NT2/D1 (cell line): ENCODE measurements at places on chromosomes 12 and 14.
A peak's percentile ranks its signal among the peaks of the same experiment; 100 is the strongest.

- DNase-seq, result no peak
Observed at GRCh38 chr12:62045211-62045610, 215.0 kb upstream of the USP15 start.

DNA sequence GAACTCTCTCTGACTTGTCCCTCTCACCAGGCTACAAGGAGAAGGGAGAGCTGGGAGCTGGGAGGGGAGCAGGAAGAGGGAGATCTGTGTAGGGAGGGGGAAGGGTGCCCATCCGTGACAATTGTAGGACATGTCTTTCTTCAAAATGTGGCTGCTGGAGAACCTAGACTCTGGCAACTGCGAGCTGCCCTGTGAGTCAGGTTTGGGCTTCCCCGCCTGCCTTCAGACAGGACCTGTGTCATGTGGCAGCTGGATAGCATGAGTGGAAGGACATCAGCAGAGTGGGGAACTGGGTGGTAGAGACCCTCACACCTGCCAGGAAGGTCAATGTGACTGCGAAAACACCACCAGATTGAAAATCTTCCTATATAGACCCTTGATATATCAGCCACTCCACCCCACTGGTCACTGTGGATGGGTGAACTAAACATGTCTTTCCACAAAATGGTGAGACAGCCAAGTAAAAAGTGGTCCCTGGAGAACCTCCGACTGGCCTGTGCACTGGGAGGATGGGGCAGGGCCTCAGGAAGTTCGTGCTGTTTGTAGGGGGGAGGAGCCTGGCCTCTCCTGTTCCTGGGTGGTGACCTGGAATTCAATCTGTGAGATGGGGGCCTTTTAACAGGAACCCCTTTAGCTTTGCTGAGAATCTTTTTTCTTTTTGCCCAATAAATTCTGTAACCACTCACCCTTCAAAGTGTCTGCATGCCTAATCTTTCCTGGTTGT lies 62.2 kb upstream of the CAPRIN2 start:
- no peak for DNase-seq

GRCh38 chr12:45893240-45893639 lies 97.1 kb downstream of the SCAF11 start:
- peak; percentile 40 for DNase-seq

- DNase-seq, result peak; percentile 91
Observed at GRCh38 chr12:95083938-95084337, 10.5 kb upstream of the NR2C1 start.

DNA sequence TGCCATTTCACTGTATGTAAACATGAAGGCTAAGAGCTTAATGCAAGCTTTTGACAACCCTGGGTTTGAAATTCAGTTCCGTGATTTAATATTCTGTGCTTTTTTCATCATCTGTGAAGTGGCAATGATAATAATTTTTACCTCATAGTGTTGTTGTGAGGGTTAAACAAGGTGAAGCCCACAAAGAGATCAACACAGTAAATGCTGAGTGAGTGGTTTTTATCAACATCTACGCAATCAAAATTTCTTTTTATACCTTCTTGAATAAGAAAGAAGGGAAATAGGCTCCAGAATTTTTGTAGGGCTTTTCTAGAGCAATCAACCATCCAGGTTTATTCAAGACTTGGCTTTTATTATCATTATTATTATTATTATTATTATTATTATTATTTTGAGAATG lies 490.8 kb downstream of the SOX5 start:
- no peak for DNase-seq

- no peak for DNase-seq
Observed at GRCh38 chr12:111024205-111024801, 103.9 kb upstream of the MYL2 start.

DNA sequence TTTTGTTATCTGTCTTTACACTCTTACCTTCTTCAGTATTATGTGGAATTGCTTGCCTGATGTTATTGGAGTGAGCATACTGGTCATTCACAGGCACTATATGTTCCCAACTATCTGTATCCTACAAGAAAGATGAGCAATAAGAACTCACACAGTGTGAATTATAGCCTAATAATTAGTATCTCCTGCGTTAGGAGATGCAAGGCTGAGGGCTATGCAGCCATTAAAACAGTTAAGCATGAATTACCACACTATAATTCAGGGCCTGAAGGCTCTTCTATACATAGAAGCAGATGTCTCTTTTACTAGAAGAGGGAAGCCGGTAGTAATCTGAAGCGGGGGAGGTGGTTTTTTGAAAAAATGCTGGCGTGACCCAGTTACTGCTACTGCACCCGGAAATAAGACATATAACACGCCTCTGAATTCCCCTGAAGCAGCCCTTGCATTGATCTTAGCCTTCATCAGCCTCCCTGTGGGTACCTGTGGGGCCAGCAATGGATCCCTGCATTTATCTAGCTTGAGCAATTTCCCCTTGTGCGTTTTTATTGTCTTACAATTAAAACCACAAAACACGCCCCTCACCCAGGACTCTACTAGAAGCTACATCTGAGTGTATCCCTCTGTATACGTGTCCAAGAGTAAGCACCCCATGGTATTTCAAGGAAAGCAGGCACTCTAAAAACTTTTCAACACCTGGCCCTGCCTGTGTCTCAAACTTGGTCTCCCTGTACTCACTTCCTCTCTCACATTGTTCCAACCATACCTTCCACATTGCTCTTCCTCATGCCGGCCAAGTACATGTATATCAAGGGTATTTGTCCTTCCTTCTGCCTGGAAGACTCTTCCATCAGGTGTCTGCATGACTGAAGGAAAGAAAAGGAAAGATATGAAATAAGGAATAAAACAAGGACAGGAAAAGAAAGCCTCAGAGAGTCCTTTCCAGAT lies 210.9 kb upstream of the ARID2 start:
- DNase-seq, result no peak

DNA sequence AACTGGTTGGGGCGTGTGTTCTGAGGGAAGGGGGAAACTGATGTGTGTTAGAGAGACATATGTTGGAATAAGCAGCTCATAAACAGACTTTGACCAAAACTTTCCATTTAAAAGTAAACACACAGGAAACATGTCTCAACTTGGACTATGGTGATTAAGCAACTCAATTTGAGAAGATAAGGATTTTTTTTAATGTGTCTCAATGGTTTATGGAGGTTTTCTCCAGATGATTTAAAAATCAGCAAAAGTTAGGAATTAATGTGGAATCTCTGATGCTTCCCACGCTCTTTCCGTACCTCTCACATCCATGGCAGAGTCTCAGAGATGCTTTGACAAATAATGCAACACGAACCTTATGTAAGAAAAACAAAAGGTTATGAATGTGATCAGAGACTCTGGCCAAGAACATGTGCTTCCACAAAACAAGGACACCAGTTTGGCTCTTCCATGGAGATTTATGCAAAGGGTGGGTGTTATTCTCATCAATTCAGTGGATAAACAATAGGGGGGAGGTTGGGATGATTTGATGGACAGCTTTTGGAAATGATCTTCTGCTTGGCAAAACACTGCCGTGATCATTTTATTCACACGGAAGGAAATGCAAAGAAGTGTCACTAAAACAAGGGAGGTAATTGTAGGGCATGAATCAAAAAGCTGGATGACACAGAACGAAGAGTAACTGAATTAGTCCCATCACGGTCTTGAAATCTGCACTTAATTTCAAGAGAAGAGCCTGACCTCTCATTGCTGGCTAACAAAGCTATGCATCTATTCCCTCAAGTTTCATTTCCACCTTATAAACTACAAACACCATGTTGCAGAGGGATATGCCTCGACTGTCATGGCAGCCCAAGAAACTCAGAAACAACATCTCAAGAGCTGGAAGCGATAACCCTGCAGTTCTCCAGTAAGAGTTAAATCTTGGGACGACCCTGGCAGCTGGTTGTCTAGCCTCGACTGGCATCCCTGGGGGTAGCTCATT lies 76.5 kb downstream of the FOXN3 start:
- DNase-seq, result no peak

GRCh38 chr14:67986131-67986841 lies 166.7 kb downstream of the RAD51B start:
- DNase-seq, result no peak

GRCh38 chr14:70881549-70882177 lies 25.6 kb upstream of the PCNX1 start:
- no peak for DNase-seq

GRCh38 chr14:57753821-57754220 lies 112.1 kb downstream of the SLC35F4 start:
- DNase-seq, result no peak

GRCh38 chr12:104746467-104747088 lies 211.5 kb downstream of the SLC41A2 start:
- no peak for DNase-seq

- no peak for DNase-seq
Observed at GRCh38 chr12:104334581-104334980, 31.0 kb downstream of the EID3 start.

DNA sequence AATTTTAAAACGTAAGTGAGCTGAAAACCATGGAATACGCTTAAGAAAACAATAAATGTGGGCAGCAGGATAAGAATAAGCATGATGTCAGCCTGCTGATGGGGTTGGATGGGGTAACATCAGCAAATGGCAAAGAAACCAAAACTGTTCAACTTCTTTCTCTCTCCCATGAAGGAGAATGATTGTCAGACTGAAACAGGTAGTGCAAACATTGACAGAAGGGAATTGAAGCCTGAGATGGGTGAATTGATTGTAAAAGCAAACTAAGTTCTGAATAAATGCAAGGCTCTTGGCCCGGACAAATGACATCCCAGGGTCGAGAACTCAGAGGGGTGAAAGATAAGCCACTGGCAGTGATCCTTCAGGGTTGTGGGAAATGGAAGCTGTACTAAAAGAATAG lies 182.6 kb downstream of the ETV6 start:
- no peak for DNase-seq

- DNase-seq, result no peak
Observed at GRCh38 chr14:83047059-83047830, 1513.6 kb upstream of the SEL1L start.

DNA sequence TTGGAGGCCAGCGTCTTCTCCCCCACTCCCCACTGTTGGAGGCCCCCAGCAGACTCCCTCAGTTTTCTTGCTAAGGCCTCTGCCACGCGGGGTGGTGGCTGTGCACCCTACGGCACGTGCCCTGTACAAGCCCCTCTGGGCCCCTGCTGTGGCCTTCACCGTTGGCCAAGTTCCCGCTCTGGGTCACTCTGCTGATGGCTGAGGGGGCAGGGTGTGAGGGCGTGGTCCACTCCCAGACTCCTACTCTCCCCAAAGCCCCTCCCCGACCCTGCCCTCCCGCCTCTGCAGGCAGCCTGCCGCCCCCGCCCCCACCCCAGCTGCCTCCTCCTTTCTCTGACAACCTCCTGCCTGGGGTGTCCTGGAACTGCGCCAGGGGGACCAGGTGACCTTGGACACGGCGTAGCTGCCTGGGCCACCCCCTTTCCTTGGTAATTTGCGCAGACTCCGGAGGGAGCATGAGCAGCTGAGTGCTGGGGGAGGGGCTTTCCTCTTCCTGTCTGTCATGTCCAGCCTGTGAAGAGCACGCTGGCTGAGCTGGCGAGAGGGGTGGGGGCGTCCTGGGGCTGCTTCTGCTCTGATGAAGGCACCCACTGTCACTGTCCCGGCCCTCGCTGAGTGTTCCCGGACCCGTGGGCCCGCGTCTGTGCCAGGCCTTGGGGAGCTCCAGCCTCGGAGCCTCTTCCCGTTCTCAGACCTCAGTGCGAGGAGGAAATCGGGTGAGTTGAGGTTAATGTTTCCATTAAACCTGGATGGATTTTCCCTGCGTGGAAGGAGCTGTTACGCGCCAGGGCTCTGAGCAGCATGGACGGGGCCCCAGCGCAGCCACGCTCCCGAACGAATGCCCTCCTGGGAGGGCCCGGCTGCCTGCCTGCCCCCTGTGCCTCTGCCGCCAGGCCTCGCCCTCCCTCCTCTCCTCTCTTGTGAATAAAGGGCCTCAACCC lies 85.0 kb downstream of the KIF26A start:
- DNase-seq, result no peak

- DNase-seq, result no peak
Observed at GRCh38 chr14:98931911-98932310, 340.1 kb downstream of the BCL11B start.

DNA sequence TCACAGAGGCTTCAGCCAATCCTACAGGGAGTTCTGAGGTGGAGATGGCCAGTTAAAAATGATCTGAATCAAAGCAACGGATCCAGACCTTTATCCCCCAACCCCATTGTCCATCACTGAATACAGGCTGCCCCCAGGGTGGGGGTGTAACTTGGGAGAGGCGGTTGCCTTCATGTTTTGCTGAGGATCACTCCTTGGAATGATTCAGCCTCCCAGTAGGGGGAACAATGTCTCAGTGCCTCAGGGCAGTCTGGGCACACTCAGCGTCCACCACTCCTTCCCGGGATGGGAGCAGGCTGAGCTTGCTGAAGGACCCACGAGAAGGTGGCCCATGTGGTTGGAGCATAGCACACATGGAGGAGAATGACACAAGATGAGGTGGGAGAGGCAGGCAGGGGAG lies 60.2 kb downstream of the RFX4 start:
- DNase-seq, result no peak

- DNase-seq, result no peak
Observed at GRCh38 chr14:73365727-73366126, 92.6 kb downstream of the NUMB start.

GRCh38 chr12:99455350-99456035 lies 192.1 kb upstream of the GARIN6 start:
- DNase-seq, result peak; percentile 66

DNA sequence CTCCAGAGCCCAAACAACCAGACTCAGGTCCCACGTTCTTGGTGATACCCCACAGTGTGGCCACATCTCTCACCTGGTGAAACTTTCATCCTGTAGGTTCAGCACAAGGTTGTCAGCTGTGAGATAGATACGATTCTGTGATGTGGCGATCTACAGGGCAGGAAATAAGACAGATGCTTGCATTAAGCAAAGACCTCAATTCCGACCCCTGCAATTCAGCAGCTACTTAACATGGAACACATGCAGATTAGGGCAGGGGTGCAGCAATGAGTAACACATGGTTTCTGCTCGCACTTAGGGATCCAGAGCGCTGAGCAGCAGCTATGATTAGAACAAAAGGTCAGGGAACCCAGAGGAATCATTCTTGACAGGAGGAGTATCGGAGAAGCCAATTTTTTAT lies 4.1 kb downstream of the PHB2 start:
- no peak for DNase-seq

DNA sequence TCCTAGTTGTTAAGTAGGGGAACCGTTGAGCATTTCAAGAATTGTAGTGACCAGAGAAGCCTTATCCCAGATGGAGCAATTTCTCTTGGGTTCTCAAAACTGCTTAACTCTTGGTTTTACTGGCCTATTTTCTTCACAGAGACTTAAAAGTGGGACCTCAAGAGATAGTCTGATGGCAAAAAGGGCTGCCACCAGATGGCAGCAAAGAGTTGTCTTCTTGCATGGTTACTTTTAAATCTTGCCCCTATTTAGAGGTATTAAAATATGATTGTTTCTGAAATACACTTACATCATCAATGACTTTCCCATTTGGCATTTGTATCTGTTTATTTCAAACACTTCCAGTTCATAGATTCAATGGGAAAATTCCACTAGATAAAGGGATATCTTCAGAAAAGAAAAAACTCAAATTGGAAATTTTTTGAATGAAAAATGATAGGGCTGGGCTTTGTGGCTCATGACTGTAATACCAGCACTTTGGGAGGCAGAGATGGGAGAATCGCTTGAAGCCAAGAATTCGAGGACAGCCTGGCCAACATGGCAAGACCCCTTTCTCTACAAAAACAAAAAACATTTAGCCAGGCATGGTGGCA lies 69.9 kb upstream of the CNTN1 start:
- DNase-seq, result peak; percentile 57
